ENCODE measurements at places on chromosomes 1 and 21.
A peak's percentile ranks its signal among the peaks of the same experiment; 100 is the strongest.

DNA sequence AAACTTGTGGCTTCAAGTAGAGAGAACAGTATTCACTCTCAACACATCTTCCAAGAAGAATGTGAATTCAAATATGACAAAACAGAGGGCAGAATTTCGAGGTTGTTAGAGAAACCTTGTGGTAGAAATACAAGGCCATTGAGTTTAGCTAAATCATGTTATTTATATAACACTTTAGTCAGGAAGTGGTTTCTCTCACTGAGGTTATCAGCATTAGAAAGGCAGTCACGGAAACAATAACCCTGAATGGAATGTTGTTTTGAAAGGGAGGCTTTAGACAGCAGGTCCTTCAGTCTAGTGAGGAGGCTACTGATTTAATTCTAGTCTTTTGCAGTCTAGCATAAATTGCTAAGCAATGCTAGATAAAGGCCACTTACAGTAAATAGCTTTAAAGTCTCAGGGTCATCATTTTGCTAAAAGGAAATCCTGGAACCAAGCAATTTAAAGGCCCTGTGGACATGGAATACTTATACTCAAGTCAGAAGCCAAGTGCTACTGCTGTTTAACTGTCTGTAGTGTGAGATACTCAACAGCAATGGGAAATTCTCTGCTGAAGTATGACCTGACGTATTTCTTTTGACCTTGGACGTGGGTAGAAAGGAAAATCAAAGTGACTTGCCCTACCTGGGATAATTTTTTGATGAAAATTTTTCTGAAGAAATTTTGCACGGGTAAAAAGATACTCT is 89.0 kb upstream of the CHODL start:
- H3K36me3 ChIP-seq: no peaks in the 10 kb centered on the region
- no peaks in the 10 kb centered on the region for H3K27me3 ChIP-seq
- H3K4me1 ChIP-seq: no peaks in the 10 kb centered on the region

DNA sequence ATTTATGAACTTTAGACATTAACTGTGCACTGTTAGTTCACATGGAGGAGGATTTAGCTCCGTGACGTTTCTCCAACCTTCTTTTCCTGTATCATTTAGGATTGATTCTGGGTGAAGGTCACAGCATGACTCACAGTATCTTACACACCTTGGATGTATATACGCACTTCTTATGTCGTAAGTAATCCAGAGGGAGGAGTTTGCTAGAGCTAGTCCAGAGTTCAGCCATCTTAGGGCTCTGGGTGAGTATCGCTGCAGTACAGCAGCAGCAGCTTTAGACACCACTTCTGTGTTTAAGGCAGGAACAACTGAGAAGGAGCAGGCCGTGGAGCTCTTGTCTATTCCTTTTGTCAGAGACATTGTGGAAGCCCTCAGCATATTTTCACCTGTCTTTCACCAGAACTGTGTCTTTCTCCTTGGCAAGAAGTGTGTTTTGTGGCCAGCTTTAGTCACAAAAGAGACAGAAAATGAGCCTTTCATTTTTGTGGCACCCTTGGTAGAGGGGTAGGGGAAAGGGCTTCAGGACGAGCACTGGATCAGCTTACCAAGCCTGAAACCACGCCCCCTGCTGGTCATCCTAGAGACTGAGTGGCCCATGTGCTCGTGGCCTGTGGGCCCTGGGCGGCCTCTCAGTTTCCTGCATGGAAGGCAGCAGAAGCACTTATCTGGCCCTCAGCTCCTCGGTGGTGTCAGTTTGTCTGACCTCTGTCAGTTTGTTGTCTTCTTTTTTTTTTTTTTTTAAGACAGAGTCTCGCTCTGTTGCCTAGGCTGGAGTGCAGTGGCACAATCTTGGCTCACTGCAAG is 64.0 kb downstream of the ADARB1 start:
- H3K36me3 ChIP-seq: no peaks in the 10 kb centered on the region
- peak; percentile 74 for DNase-seq
- H3K27ac ChIP-seq: no peak overlapping the region
- H3K4me1 ChIP-seq: peaks cover 24% of the 10 kb centered on the region
- no peak overlapping the region for H3K4me3 ChIP-seq
- no peaks in the 10 kb centered on the region for H3K27me3 ChIP-seq

GRCh38 chr1:108097018-108097417 is 103.1 kb downstream of the SLC25A24 start:
- DNase-seq: no peak
- H3K4me1 ChIP-seq: no peaks in the 10 kb centered on the region
- no peak overlapping the region for H3K4me3 ChIP-seq
- H3K36me3 ChIP-seq: no peaks in the 10 kb centered on the region

- H3K4me1 ChIP-seq: peaks cover 46% of the 10 kb centered on the region
- no peaks in the 10 kb centered on the region for H3K27me3 ChIP-seq
- no peaks in the 10 kb centered on the region for H3K36me3 ChIP-seq
- DNase-seq: peak; percentile 93
Observed at GRCh38 chr1:110312188-110313121, 26.7 kb upstream of the RBM15 start.

DNA sequence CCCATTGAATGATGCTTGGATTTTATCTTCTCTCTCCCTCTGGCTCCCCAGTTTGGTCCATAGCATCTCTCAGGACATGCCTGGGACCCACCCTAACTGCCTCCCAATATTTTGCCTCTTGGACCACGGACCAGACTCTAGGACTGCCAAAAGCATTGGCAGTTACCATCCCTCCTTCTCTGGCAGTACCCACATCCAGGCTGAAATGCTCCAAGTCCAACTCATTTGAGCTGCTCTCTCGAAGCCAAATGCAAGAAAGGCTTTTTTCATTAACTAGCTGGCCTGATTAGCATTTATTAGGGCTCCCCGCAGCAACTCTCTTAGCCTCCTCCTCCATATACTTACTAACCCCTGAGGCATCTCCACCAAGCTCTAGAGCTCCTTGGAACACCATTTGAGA is 140.0 kb upstream of the GRIK3 start:
- no peaks in the 10 kb centered on the region for H3K4me1 ChIP-seq
- H3K4me3 ChIP-seq: no peak overlapping the region
- H3K36me3 ChIP-seq: no peaks in the 10 kb centered on the region

DNA sequence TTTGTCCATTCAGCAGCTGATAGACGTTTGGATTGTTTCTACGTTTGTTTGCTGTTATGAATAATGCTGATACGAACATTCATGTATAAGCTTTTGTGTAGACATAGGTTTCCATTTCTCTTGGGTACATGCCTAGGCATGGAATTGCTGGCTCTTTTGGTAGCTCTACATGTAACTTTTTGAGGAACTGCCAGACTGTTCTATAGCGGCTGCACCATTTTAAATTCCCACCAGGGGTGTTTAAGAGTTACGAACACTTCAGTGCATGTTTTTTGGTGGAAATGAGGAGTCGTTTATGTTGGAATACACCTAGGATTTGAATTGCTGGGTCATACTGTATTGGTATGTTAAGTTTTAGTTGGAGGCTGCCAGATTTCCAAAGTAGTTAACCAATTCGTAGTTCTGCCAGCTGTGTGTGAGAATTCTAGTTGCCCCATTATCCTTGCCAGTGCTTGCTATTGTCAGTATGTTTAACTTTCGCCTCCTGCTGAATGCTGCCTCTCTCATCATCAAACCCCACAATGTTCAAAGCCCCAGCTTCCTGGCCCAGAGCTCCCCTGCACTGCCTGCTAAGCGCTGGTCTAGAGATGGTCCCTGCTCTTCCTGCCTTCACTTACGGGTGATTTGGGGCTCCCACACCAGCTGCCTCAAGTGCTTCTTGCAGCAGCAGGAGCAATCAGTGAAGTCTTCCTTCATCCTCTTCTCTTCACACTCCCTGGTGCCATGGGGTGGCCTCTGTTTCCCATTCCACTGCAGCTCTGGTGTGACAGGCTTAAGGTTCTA is 81.0 kb downstream of the MAN1C1 start:
- no peak overlapping the region for H3K4me3 ChIP-seq
- no peak for DNase-seq
- no peaks in the 10 kb centered on the region for H3K36me3 ChIP-seq
- no peaks in the 10 kb centered on the region for H3K27me3 ChIP-seq
- peaks cover 54% of the 10 kb centered on the region for H3K4me1 ChIP-seq

DNA sequence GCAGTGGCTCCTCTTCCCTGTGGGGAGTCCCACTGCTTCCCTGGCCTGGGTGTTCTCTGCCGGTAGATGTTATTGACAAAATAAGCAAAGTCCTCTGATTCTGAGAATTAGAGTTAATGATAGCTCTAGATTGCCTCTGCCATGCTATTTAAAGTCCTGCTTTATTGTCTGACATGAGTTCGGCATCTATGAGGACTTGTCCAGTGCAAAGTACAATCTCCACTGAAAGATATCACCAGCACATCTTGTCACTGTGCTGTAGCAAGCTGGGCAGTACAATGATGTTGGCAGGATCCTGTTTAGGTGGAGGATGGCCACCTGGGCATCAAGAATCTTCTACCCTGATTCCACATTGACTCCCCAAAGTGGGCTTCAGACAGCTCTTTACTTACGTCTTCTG is 54.0 kb upstream of the ATP5PO start:
- no peak for DNase-seq
- peaks cover 30% of the 10 kb centered on the region for H3K4me1 ChIP-seq
- peak overlapping the region; percentile 48 for H3K27ac ChIP-seq
- no peaks in the 10 kb centered on the region for H3K36me3 ChIP-seq

- peak; percentile 89 for DNase-seq
- no peaks in the 10 kb centered on the region for H3K27me3 ChIP-seq
- 0 out of 2 replicates have a peak overlapping the region, but pooled peaks have one; percentile 12 for H3K4me3 ChIP-seq
- no peaks in the 10 kb centered on the region for H3K36me3 ChIP-seq
- peaks cover 16% of the 10 kb centered on the region for H3K4me1 ChIP-seq
Observed at GRCh38 chr1:156233426-156234127, 8.4 kb upstream of the BGLAP start.

DNA sequence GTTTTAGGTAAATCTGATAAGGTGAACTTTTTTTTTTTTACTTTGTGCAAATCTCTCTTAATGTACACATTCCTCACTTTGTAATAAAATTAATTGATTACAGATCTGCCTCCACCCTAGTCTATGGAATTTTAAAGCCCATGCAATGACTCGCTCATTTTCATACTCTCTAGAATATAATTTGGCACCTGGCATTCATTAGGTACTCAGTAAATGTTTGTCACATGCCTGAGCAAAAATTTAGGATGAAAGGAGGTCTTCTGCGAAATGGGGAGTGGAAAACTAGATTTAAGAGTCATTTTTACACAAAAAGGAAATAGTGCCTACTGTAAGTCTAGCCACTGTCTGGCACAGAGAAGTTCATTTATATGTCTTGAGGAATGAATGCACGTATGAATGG is 350.1 kb downstream of the DPYD start:
- H3K4me3 ChIP-seq: no peak overlapping the region
- no peaks in the 10 kb centered on the region for H3K27me3 ChIP-seq
- H3K27ac ChIP-seq: no peak overlapping the region
- H3K4me1 ChIP-seq: peaks cover 21% of the 10 kb centered on the region

DNA sequence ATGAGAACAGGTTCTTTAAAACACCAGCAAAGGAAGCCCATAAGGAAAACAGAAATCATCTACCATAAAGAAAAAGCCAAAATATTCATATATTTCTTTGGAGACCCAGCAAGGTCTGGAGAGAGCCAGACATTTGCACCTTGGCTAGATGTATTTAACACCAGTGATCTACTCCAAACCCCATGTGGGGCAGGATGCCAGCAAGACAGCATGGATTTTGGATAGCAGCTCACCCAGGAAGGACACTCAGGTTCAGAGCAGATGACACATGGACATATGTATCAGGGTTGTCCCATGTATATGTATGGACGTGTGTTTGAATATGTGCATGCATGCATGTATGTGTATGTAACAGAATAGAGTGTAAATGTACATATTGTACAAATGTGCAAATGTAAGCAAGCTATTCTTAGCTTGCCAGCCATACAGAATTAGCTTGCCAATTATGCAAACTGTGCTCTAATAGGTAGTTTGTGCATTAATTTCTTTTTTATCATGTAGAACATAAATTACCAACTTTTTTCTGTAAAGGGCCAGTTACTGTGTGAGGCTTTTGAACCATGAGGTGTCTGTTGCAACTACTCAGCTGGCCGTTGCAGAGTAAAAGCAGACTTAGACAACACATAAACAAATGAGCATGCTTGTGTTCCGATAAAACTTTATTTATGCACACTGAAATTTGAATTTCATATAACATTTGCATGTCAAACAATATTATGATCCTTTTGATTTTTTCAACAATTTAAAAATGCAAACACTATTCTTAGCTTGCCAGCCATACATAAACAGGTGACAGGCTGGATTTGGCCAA is 73.5 kb upstream of the KAZN start:
- peaks cover 32% of the 10 kb centered on the region for H3K4me1 ChIP-seq
- H3K4me3 ChIP-seq: no peak overlapping the region
- H3K36me3 ChIP-seq: no peaks in the 10 kb centered on the region
- no peak for DNase-seq

DNA sequence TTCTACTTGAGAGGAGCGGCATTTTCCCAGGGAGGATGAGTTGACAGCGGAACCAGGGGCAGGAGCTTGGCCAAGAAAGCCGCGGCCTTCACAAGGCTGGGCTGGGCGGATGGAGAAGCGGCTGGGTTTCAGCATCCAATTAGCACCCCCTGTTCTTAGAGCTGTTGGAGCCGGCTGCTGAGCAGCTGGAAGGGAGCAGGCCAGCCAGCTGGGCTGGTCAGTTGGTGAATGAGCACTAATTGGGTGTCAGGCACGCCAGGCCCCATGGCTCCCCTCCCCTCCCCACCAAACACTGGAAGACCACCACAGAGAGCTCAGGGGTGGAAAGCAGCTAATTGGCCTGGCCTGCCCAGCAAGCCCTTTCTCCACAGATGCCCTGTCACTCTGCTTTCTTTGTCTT is 245.6 kb downstream of the RRAGC start:
- H3K36me3 ChIP-seq: no peaks in the 10 kb centered on the region
- no peak overlapping the region for H3K4me3 ChIP-seq
- DNase-seq: no peak
- H3K27me3 ChIP-seq: no peaks in the 10 kb centered on the region

DNA sequence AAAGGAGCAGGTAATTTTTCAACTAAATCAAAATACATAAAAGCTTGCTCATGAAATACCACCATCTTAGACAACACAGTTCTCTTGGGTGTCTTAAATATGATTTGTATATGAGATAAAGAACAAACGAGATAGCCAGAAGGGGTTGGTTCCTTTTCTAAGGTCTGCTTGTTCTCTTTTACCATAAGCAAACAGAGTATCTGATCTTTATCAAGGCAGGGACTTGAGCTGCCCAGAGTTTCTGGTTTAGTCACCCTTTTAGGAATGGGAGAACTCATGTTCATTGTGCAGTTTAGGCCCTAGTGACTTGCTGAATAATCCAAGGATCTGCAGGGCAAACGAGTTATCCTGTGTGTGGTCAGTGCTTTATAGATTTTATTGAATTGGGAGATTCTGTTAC is 3.0 kb upstream of the SUCO start:
- no peaks in the 10 kb centered on the region for H3K36me3 ChIP-seq
- no peaks in the 10 kb centered on the region for H3K27me3 ChIP-seq
- H3K4me3 ChIP-seq: no peak overlapping the region
- peaks cover 9% of the 10 kb centered on the region for H3K4me1 ChIP-seq
- no peak overlapping the region for H3K27ac ChIP-seq

DNA sequence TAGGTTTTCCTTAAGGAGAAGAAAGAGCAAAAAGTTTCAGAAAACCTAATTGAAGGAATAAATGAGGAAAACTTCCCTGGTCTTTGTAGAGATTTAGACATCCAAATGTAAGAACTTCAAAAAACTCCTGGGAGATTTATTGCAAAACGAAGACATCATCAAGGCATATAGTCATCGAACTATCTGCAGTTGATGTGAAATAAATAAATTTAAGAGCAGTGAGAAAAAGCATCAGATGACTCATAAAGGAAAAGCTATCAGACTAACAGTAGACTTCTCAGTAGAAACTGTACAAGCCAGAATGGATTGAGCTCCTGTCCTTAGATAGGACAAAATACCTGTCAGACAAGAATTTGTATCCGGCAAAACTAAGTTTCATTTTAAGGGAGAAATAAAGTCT is 569.4 kb upstream of the ADAMTS5 start:
- peaks cover 23% of the 10 kb centered on the region for H3K4me1 ChIP-seq
- H3K27me3 ChIP-seq: no peaks in the 10 kb centered on the region
- H3K4me3 ChIP-seq: no peak overlapping the region
- H3K27ac ChIP-seq: no peak overlapping the region
- peak; percentile 44 for DNase-seq
